ENCODE measurements at places on chromosomes 4 and X. TPM values are rescaled to one million over a fixed set of nuclear protein-coding genes. Genes with fewer than 3 reads are reported as not detected.

DNA sequence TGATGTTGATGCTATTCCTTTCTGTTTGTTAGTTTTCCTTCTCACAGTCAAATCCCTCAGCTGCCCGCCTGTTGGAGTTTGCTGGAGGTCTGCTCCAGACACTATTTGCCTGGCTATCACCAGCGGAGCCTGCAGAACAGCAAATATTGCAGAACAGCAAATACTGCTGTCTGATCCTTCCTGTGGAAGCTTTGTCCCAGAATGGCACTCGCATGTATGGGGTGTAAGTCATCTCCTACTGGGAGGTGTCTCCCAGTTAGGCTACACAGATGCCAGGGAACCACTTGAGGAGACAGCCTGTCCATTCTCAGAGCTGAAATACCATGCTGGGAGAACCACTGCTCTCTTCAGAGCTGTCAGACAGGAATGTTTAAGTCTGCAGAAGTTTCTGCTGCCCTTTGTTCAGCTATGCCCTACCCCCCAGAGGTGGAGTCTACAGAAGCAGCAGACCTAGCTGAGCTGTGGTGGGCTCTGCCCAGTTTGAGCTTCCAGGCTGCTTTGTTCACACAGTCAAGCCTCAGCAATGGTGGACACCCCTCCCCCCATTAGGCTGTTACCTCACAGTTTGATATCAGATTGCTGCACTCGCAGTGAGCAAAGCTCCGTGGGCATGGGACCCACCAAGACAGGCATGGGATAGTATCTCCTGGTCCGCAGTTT lies 74.9 kb downstream of the SPIN3 start:
- peaks cover 8% of the 10 kb centered on the region for H3K27me3 ChIP-seq
- H3K27ac ChIP-seq, result no peak overlapping the region
- H3K4me3 ChIP-seq, result no peak overlapping the region
- no peaks in the 10 kb centered on the region for H3K4me1 ChIP-seq
- H3K36me3 ChIP-seq, result no peaks in the 10 kb centered on the region

DNA sequence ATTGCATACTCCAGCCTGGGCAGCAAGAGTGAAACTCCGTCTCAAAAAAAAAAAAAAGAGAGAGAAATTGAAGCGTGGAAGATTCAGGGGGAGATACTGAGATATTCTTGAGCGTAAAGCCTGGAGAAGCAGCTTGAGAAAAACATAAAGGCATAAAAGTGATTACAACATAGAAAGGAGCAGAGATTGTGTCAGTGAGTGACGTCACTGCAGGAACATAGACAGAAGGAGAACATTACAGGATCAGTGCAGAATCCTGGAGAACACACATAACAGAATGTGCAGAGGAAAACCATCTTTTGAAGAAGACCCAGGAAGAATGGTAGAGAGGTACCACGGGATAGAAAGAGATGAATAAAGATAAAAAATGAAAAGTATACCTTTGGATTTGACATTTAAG lies 147.0 kb downstream of the APBB2 start:
- H3K27ac ChIP-seq, result no peak overlapping the region
- H3K36me3 ChIP-seq, result no peaks in the 10 kb centered on the region
- H3K4me1 ChIP-seq, result peaks cover 2% of the 10 kb centered on the region
- H3K27me3 ChIP-seq, result no peaks in the 10 kb centered on the region

GRCh38 chr4:188955066-188955465 lies 815.8 kb downstream of the TRIML1 start:
- no peak for DNase-seq
- no peaks in the 10 kb centered on the region for H3K27me3 ChIP-seq
- H3K4me1 ChIP-seq, result no peaks in the 10 kb centered on the region

DNA sequence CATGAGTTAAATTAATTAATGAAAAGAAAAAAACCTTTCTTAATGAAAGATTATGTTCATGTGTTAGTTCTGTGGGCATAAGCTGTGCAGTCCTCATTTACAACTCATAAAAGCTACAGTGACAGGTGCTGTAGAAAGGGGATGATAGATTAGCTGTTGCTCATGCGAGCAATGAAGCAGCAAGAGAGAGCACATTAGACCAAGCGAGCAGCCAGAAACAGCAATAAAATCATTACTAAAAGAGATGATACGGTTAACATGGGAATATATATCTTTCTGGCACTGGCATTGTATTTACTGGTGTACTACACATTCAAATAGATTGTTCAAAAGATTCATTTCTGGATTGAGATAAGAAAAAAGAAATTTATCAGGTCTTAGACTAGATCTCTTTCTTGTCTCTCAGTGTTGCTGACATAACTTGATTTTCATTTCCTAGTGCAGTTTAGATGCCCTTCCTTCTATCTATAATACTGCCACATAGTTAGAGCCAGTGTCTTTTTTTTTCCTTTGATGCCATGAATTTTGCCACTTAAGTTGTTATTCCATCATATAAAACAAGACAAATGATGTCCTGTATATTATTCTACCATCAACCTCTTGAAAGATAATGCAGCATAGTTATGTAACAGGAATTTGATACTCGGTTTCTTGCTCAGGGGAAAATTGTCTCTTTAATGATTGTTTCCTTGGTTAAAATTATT lies 164.6 kb downstream of the BANK1 start:
- H3K4me3 ChIP-seq, result no peak overlapping the region
- no peaks in the 10 kb centered on the region for H3K27me3 ChIP-seq
- no peak overlapping the region for H3K27ac ChIP-seq
- H3K4me1 ChIP-seq, result no peaks in the 10 kb centered on the region
- H3K36me3 ChIP-seq, result no peaks in the 10 kb centered on the region

BGN gene
- polyA plus RNA-seq, result 130 TPM

All from muscle of leg (tissue), 16 donors.